ENCODE measurements at places on chromosomes 2 and 18. TPM values are rescaled to one million over a fixed set of nuclear protein-coding genes. Genes with fewer than 3 reads are reported as not detected.

DNA sequence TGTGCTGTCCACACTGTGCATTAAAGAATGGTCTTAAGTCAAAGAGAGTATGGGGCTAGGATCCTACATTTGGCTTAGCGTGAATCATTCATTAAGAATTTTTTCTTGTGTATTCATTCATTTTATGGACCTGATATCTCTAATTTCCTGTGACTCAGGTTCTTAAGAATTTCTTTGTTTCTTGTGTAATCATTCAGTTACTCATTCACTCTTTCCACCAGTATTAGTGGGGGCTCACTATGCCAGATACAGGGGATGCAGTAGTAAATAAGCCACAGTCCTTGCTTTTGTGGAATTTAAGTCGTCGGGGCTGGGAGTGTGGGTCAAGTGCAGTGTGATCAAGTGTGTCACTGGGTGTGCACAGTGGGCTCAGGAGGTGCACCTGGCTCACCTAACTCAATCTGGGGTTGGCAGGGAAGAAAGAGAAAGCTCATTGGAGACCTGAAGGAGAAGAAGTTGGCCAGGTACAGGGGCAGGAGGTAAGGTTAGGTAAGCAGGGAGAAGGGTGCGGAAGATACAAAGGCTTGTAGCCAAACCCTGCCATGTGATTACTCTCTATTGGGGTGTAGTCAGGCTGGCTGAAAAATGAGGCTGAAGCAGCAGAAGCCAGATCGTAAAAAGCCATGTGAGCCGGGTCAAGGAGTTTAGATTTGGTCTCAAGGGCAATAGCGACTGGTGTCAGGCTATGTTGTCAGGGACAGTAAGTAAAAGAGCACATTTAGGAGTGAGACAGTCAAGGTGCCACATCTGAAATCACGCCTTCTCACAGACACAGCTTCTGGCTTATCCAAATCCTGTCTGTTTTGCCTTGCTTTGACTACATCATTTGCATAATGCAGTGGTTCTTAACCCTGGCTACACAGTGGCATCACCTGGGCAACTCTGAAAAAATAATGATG, 67.2 kb downstream of the KCTD1 start:
- H3K4me3 ChIP-seq: no peak overlapping the region
- no peaks in the 10 kb centered on the region for H3K36me3 ChIP-seq
- no peaks in the 10 kb centered on the region for H3K4me1 ChIP-seq
- H3K27ac ChIP-seq: no peak overlapping the region

DNA sequence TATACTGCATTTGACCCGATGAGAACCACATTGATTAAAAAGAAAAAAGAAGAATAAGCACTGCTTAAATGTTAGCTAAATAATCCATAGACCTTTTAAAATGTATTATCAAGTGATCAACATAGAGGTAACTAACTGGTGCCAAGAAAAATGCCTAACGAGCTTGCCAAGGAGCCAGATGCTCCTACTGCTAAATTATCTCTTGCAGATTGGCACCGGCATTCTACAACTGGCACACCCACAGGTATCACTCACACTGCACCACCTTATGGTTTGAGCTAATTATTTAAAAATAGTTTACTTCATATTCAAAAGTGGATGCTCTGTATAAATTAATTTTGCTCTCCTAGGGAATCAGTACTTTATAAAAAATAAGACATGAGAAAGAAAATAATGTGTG, 341.6 kb upstream of the CDH7 start:
- no peaks in the 10 kb centered on the region for H3K36me3 ChIP-seq
- no peak for DNase-seq
- no peaks in the 10 kb centered on the region for H3K4me1 ChIP-seq
- no peak overlapping the region for H3K4me3 ChIP-seq

GRCh38 chr18:56458770-56459712, 179.4 kb downstream of the TXNL1 start:
- no peak for DNase-seq
- no peaks in the 10 kb centered on the region for H3K27me3 ChIP-seq
- no peaks in the 10 kb centered on the region for H3K4me1 ChIP-seq
- H3K36me3 ChIP-seq: no peaks in the 10 kb centered on the region

DNA sequence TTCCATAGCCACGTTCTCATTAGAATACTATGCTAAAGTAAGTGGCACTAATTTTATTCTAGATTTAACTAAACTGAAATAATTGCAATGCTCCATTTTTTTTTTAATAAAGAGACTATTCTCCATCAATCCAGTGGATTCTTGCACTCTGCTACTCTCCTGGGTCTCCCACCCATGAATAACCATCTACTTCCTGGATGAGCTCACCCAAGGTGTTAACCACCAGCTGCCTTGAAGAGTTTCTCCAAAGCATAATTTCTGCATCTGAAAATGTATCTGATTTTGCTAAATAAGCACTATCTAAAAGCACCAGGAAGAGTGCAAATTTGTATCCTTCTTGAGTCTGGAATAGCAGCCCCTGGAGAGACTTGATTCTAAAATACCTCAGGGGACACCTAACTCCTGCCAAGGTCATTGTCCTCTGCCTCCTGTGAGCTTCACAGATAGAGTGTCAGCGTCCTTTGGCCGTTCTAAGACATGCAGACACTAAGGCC, 41.6 kb upstream of the SH3BP4 start:
- H3K27ac ChIP-seq: no peak overlapping the region
- no peak overlapping the region for H3K4me3 ChIP-seq
- DNase-seq: no peak
- no peaks in the 10 kb centered on the region for H3K36me3 ChIP-seq

- no peaks in the 10 kb centered on the region for H3K4me1 ChIP-seq
- no peaks in the 10 kb centered on the region for H3K36me3 ChIP-seq
- H3K4me3 ChIP-seq: no peak overlapping the region
- no peak overlapping the region for H3K27ac ChIP-seq
- H3K27me3 ChIP-seq: no peaks in the 10 kb centered on the region
Observed at GRCh38 chr2:61984682-61985081, 79.2 kb downstream of the COMMD1 start.

Gene ZNF519
- polyA plus RNA-seq: 22.3 TPM

Measured in left lung (tissue), 14 donors.